ENCODE measurements at places on chromosomes 13 and 19.

DNA sequence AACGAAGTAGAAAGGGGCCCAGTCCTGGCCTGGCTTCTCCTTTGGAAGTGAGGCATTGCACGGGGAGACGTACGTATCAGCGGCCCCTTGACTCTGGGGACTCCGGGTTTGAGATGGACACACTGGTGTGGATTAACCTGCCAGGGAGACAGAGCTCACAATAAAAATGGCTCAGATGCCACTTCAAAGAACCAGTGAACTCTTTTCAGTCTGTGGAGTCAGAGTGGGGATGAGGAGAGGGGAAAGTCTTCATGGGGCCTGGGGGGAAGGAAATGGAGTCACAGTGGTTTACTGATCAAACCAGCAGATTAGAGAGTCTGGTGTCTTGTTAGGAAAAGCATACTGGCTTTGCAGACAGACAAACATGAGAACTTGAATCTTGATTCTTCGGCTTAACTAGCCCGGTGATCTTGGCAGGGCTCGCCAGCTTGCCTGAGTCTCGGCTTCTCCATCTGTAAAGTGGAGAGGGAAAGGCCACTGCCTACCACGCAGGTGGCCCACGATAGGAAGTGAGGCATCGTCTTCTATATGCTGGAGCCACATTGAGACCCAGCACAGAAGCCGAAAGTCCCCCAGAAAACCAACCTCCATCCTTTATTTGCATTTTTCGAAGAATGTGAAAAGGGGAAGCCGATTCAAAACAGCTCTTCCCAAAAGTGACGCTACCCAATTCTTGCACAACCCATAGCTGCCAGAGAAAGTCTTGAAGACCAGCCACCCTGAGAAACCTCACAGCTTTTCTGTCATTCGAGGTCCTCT, at the start of gene FFAR1:
FFAR1 (plus strand) TSS at position 732 of the 759 bp plus-strand sequence. CDS start 3,650 bp downstream, outside the sequence.
- peak; percentile 72 for DNase-seq

DNA sequence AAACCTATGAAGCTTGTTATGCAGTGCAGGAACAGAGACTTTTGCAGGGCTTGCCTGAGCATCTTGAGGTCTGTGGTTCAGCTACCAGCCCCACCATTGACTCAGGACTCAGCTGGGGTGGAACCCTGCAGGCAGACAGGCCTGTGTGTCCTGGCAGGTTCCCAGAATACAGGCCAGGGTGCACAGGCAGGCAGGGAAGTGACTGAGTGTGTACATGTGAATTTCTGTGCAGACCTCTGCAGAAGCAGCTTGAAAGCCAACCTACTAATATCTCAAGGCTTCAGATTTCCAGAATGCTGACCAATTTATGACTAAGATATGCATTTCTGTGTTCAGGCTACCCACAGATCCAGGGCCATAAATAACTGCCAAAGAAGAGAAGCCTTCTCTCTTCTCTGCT, 254.4 kb downstream of the DLEU7 start:
- no peak for DNase-seq

GRCh38 chr19:14434543-14435319, 1.6 kb downstream of the PKN1 start:
- DNase-seq: peak; percentile 73

DNA sequence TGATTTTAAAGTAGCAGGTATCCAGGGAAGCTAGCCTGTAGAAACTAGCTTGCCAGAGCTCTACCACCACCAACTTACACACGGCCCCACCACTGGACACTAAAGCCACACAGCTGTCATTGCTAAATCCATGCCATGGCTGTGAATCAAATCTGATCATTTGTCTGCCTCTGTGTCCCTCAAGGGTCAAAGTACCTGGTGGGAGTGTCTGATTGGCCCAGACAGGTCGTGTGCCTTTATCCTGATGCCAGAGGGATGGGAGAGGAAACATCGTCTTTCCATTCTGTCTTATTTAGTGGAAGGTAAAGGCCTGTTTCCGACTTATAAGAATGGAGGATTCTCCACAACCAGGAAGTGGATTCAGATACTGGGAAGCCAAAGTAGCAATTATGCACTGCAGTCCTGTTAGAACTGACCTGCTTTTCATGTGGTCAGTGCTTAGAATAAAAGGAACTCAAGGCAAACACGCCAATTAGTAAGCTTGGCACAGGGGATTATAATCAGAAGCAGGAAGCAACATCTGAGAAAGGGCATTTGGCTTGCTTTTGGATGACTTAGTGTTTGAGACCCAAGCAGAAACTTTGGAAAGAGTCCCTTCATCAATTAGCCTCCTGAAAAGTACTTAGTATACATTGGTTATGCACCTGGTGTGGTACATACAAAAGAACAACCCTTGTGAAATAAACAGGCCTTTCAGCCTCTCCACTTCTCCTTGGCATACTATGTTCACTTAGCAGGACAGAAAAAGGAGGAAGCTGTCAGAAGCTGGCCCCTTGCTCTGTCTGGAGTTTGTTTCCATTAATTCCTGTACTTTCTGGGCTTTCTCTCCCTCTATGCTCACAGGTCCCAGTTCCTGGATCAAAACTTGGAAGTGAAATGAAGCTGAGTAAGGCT, 192.4 kb downstream of the NUFIP1 start:
- DNase-seq: no peak

- peak; percentile 98 for DNase-seq
Observed at GRCh38 chr19:33373453-33374235, at the start of gene CEBPG. Gene CEBPG, plus strand, starts transcription at chr19:33373709. Its CDS starts 5,531 bp downstream, at chr19:33379240.

DNA sequence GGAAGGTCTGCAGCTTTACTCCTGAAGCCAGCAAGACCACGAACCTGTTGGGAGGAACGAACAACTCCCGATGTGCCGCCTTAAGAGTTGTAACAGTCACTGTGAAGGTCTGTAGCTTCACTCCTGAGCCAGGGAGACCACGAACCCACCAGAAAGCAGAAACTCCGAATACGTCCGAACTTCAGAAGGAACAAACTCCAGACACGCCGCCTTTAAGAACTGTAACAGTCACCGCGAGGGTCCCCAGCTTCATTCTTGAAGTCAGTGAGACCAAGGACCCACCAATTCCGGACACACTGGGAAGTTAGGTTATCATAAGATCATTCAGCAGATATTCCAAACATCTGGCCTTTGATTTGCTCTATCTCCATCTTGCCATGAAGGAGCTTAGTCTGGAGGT, 1623.0 kb downstream of the SLITRK1 start:
- DNase-seq: no peak

DNA sequence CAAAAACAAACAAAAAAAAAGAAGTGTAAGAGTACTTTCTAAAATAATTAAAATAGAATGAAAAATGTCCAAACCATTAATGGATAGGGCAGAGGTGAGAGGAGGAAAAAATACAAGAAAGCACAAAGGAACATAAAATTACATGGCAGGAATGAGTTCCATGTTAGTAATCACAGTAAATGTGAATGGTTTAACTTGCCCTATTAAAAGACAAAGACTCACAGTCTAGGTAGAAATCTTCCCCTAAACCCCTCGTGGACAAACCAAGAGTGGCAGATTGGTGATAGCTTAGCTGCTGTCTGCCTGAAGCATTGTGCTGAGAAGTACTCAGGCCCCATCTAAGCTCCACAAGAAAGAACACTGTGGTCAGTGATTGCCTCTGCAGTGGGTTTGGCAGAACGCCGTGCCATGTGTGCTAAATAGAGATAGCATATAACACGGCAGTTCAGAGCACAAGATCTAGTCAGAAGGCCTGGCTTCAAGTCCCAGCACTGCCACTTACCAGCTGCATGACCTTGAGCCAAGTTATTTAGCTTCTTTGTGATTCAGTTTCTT, 103.5 kb downstream of the DPF1 start:
- no peak for DNase-seq

- DNase-seq: peak; percentile 48
Observed at GRCh38 chr19:23283925-23284324, 33.7 kb upstream of the ZNF724 start.

DNA sequence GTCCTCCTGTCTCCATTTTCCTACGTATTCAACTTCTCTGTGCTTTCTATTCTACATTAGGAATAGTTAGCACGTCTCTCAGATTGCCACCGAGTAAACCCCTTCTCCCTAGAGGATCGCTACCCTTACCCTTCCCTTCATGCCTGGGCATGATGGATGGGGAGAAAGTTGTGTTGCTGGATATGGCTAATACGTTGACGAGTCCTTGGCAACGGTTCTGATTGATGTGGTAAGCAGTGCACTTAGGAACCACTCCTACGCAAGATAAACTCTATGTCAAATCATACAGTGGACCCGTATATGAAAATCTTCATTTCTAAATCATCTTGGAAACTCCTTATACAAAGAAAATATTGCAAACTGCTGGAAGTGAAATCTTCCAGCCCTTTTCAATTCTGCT, 224.5 kb downstream of the EFNB2 start:
- no peak for DNase-seq

DNA sequence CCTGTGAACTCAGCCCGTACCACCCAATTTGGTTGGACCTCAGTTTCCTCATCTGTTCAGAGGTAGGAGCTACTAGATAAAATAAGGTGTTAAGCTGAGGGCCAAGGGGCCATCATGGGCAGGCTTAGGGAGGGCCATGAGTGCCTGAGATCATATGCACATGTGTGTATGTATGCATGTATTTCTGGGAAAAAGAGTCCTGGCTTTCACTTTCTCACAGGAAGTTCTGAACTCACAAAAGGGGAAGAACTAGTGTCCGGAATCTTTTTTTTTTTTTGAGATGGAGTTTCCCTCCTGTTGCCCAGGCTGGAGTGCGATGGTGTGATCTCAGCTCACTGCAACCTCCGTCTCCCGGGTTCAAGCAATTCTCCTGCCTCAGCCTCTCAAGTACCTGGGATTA, 18.9 kb downstream of the TGFB1 start:
- peak; percentile 28 for DNase-seq

DNA sequence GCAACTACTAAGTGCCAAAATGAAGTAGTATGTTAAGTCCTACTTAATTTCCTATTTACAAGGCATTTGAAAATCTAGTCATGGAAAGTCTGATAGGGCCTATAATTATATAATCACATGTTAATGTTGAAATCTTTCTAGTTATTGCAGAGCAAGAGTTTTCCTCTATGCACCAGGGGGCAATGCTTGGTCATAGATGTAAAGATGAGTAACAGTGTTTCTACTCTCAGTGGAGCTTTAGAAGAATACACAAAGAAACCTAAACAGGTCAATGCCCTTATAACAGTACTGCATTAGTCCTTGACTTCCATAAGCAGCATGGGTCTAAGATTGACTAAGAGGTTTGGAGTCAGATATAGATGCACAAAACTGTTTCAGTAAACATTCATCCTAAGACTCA, 218.7 kb downstream of the KCTD12 start:
- DNase-seq: no peak

DNA sequence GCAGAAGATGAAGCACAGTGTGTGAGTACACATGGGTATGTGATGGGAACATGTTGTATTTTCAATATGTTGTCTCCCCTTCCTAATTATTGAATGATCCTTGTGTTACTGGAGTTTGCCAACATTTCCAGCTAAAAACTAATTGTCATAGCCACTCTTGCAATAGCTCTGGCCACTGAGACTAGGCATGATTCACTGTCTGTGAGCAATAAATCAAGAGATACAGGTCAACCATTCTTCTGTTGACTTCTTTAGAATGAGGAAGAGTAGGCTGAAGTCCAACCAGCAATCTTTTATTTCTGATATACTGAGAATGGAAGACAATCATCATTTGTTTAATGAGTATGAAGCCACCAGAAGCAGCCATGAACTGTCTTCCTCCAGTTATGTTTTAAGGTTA, 413.9 kb downstream of the SLITRK5 start:
- DNase-seq: no peak

DNA sequence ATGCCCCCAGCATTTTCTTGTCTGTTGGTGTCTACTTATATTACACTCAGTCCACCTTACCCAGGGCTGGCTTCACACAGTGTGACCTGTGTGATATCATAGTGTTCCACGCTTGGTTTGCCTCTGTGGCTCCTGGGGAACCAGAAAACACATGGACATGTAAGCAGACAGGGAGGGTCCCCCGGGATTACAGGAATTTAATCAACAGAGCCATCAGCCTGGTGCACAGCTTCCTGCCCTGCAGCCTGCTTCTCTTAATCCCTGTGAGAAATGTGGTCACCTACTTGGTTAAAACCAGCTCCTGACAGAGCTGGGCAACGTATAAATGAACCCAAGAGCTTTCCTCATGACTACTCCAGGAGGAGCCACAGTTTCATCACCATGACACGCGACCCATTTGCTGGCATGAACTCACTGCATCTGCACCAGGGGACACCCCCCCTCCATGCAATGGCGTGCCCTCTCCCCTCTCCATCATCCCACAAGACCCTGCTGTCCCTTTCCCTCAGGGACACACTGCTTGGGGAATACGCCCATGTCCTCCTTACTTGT, 152.1 kb downstream of the UQCRFS1 start:
- DNase-seq: no peak

- no peak for DNase-seq
Observed at GRCh38 chr13:48709213-48709612, 55.5 kb downstream of the CYSLTR2 start.

GRCh38 chr19:5624741-5625278, 1.9 kb downstream of the SAFB start:
- DNase-seq: no peak

- DNase-seq: no peak
Observed at GRCh38 chr13:75071395-75071794, 410.6 kb downstream of the TBC1D4 start.

DNA sequence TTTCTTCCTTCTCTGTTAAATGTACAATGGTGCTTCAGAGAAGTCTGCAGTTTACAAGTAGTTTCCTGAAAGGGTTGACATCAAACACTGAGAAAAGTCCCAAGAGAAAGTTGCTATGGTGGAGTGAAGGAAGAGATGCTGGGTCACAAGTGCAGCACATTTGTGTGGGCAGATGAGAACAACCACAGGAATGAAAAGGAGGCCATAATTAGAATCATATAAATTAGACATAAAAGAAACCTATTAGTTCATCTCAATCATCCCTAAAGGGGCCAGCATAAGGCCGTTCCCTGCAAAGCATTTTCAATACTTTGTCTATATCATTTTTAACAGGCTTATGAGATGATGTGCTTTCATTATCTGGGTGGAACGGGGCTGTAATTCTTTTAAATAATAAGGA, 359.2 kb downstream of the IRS2 start:
- DNase-seq: no peak

- no peak for DNase-seq
Observed at GRCh38 chr13:79458436-79458835, 22.5 kb upstream of the NDFIP2 start.

DNA sequence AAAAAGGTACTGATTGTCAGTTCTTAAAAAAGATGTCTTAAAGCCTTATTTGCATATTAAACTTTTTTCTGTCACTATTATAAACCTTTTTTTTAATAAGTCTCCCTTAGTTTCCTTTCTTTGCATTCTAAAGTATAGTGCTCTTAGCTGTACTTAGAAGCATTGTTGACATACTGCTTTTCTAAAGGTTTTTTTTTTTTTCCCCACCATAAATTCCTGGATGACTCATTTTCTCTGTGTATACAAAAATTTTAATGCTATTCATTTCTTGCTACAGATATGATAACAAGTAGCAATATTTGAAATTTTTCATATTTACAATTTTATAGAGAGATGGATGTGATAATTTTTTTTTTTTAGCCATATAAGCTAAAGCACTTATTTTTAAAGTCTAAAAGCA, 43.5 kb downstream of the METTL21C start:
- no peak for DNase-seq

GRCh38 chr19:1929021-1929742, 11.8 kb upstream of the CSNK1G2 start:
- DNase-seq: peak; percentile 87

GRCh38 chr19:749811-750210, 1.1 kb upstream of the MISP start:
- DNase-seq: no peak

GRCh38 chr13:101265934-101266333, 150.4 kb downstream of the NALCN start:
- DNase-seq: no peak

All from natural killer cell (primary cell).